ENCODE measurements at places on chromosomes 4 and X.

GRCh38 chrX:131633285-131633917 is 89.5 kb downstream of the OR13H1 start:
- peak; percentile 4 for DNase-seq

DNA sequence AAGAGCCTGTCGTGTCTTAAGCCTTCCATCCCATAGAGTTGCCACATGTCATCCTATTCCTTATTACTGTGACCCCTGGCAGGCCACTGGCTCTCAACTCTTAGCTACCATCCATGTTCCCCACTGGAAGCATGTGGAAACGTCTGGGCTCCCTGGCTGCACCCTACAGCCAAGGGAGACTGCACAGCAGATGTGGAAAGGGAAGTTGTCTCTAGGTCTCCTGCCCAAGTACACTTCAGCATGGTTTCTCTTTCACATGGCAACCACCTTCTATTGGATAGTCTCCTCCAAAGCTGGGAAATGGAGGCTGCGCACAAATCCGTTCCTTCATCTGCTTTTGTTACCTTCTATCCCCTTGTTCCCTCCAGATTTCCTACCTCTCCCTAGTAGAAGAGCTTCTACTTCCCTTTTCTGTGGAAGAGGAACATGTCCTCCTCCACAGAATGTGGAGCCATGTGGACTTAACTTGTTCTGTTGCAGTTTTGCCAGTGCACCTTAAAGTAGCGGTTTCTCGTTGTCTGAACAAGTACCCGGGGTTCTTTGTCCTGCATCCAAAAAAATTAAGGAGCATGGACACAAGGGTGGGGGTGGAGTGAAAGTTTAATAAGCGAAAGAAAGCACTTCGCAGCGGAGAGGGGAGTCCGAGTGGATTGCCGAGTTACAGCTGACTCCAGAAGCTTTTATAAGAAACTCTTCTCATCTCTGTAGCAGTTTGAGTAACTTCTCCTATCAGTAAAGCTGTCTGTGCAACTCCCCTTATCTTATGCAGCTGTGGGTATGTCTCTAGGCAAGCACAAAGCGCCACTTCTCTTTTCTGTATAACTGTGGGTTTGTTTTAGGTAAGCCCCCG is 52.5 kb downstream of the HMGB2 start:
- DNase-seq, result no peak

DNA sequence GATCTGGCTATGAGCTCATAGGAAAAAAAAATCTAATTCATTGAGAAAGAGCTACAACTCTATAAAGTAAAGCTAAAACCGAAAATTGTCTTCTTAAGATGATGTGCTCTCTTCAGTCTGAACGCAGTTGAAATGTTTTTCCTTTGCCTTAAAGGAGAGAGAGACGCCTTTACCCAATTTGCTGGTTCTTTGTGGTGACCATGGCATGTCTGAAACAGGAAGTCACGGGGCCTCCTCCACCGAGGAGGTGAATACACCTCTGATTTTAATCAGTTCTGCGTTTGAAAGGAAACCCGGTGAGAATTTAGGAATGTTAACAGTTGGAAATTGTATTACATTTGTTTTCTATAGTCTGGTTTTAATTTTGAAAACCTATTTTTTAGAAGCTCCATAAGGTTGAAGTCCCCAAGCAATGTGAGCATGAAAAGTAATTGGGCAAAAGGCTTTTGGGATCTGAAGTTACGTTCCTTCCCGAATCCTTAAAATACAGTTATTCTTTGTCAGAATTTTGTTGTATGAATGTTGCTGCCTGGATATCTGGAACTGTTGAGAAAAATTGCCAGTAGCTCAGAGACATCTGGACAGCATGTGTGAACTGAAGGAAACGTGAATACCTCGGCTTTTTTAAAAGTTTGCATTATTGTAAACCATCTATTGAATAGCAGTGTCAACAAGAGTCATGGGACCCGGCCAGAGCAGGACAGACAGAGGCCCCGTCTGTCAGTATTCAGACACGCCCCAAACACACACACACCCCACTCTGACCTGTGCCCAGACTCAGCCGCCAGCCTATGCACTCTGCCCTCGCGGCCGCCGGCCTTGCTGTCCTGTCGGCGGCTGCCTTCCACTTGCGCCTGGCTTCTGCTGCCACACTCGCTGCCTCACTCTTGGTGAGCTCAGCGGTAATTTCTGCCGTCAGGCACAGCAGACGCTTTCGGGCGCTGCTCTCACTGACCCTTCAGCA is 9.9 kb downstream of the PIGG start:
- no peak for DNase-seq

GRCh38 chrX:21394792-21395191 is 20.6 kb downstream of the CNKSR2 start:
- no peak for DNase-seq

- peak; percentile 68 for DNase-seq
Observed at GRCh38 chr4:113682730-113683537, 78.6 kb downstream of the CAMK2D start.

- no peak for DNase-seq
Observed at GRCh38 chrX:130051176-130051845, 59.0 kb downstream of the ELF4 start.

DNA sequence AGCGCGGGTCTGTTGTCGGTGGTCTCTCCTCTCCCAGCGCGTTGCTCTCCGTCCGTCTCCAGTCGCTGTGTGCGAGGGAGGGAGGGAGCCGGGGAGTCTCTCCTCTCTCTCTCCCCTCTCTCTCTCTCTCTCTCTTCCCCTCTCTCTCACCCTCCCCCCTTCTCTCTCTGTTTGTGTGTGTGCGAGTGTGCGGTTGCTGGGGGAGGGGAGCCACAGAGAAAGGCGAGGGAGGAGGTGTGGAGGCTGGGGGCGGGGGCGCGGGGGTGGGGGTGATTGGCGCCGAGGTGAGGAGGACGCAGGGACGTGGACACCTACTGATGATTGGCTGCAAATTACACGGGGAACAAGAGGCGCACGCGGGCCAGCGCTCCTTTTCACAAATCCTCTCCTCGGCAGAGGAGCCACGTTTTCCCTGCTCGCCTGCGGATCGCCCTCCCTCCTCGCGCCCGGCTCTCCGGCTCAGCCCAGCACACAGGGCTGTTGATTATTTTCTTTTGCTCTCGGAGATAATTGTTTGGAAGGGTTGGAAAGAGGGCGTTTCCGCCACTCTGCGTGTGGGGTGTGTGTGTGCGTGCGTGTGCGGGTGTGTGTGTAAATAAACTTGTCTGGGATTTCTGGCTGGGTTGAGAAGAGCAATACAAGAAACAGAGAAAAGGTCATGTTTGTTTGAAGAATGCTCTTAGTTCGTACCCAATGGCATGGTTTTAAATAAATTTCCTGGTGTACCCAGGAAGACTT is at the start of gene CXXC4:
CXXC4 (minus strand) TSS at position 73 of the 738 bp plus-strand sequence. CDS start 3,092 bp downstream, outside the sequence.
- no peak for DNase-seq

GRCh38 chr4:62399242-62399641 is 1199.1 kb downstream of the ADGRL3 start:
- DNase-seq, result no peak

GRCh38 chrX:50183891-50184290 is 16.9 kb downstream of the AKAP4 start:
- DNase-seq, result no peak

- DNase-seq, result no peak
Observed at GRCh38 chr4:108433832-108434231, 186.5 kb upstream of the RPL34 start.

DNA sequence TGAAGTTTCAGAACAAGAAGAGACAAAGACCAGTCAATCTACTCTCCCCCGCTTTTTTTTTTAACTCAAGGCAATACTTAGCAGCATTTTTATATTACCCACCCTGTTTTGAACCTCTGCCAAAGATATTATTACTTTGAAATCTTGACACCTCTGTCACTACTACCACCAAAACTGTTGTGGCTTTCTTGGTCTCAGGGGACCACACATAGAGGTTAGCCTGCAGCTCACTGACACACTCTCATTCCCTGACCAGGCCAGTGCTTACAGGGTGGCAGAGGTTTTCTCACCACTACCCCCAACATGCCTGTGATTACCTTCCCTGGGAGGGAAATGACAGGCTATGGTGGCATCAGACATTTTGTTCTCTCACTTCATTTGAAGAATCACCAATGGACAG is 137.4 kb upstream of the STIM2 start:
- DNase-seq, result no peak

GRCh38 chr4:26388671-26389070 is 67.9 kb downstream of the RBPJ start:
- no peak for DNase-seq

DNA sequence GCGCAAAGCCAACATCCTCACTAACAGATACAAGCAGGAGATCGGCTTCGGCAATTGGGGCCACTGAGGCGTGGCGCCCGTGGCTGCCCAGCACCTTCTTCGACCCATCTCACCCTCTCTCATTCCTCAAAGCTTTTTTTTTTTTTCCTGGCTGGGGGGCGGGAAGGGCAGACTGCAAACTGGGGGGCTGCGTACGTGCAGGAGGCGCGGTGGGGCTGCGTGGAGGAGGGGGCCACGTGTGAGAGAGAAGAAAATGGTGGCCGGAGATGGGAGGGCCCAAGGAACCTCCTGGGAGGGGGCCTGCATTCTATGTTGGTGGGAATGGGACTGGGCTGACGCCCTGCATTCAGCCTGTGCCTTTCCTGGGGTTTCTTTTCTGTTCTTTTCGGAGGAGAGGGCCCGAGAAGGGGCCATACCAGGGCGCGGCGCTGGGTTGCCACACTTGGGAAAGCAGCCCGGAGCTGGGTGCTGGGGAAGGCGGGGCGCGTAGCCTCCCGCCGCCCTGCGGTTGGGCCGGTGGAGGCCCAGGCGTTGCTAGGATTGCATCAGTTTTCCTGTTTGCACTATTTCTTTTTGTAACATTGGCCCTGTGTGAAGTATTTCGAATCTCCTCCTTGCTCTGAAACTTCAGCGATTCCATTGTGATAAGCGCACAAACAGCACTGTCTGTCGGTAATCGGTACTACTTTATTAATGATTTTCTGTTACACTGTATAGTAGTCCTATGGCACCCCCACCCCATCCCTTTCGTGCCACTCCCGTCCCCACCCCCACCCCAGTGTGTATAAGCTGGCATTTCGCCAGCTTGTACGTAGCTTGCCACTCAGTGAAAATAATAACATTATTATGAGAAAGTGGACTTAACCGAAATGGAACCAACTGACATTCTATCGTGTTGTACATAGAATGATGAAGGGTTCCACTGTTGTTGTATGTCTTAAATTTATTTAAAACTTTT is 4.5 kb downstream of the MID1IP1 start:
- peak; percentile 49 for DNase-seq

- no peak for DNase-seq
Observed at GRCh38 chr4:18441203-18441590, 419.6 kb upstream of the LCORL start.

DNA sequence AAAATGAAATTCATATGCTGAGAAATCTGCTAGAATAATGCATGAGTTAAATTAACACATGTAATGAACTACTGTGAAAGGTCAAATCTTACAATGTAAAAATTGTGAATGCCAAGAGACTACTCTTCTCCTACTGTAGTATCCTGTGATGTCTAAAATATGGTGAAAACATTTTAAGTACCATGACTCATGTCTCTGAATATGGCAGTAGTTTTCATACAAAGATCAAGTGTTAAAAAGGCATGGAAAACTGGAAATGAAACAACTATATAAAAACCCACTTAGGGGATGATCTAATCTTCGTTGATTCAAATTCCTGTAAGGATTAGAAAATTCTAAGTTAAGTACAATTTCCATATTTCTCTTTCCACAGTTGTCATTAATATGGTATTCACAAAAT is 221.3 kb downstream of the PPP3CA start:
- no peak for DNase-seq

Data from activated T-cell treated with anti-CD3 and anti-CD28 coated beads for 48 hours (primary cell).